ENCODE measurements at places on chromosomes 16 and 17.

- DNase-seq = no peak
These were observed 3.3 kb downstream of the TMEM94 start for GRCh38 chr17:75459590-75460267.

GRCh38 chr16:71473891-71474290, 11.8 kb upstream of the ZNF23 start:
- DNase-seq = no peak

GRCh38 chr16:1667271-1667670, 10.8 kb upstream of the JPT2 start:
- DNase-seq = no peak

- DNase-seq = no peak
These were observed at the start of gene TLCD2 for GRCh38 chr17:1709971-1710806. TLCD2 (minus strand) TSS chr17:1710377; CDS start chr17:1710242, 135 bp downstream.

DNA sequence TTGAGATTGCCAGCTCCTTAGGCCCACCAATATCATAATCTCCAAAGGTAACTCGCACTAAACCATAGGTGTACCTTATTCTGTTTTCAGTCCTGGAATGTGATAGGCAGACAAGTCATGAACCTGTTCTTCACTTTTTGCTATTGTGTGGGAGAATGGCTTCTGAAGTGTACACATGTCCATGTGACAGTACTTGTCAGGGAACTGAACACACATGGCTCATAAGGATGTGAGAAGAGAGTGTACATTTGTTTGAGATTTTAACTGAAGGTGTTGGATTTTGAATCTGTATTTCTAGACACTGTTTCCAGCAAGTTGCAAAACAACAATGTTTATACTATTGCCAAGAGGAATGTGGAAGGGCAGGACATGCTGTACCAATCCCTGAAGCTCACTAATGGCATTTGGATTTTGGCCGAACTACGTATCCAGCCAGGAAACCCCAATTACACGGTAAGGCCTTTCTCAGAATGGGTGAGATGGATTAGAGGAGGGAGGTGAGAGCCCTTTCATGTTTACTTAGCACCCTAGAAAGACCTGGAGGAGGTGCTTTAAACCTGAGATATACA, 14.5 kb upstream of the RASL10B start:
- DNase-seq = no peak

DNA sequence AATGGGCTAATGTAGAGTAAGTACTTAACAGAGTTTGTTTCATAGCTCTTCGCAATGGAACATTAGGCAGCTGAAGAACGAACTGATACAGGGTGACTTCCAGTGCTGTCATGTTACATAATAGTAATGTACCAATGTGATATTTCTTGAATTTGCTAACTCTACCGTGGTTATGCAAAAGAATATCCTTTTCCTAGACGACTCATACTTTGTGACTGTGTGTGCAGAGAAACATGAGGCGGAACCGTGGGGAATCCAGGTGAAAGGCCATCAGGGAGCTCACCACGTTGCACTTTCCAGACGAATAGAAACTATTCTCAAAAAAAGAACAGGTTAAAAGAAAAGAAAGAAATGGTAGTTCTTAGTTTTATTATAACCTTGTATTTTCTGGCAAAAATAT, 13.2 kb downstream of the NOB1 start:
- no peak for DNase-seq

Measured in caudate nucleus (tissue), 63 donors.